ENCODE measurements at places on chromosomes 4 and X.

- peak; percentile 51 for DNase-seq
Measured at GRCh38 chr4:16264798-16265197, 38.5 kb upstream of the TAPT1 start.

GRCh38 chrX:138996268-138996667 is 284.8 kb upstream of the FGF13 start:
- no peak for DNase-seq

- peak; percentile 58 for DNase-seq
Measured at GRCh38 chr4:56976837-56977320, 527 bp downstream of the NOA1 start.

DNA sequence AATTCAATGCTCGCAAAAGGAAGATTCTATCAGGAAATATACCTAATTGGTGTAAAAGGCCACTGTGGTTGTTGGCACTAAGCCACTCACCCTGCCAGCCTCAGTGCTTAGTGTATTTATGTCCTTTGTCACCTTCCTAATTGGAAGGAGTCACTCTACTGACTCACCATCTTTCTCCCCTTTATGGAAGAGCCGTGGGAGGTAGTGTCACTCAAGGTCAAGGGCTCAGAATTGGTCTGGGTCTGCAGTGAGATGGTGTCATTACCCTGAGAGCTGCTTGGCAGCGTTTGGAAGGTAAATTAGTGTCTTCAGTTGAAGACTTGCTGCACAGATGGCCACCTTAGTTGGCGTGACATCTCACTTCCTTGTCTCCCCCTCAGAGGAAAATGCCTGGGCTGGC is 41.7 kb upstream of the CDKN2AIP start:
- peak; percentile 54 for DNase-seq

DNA sequence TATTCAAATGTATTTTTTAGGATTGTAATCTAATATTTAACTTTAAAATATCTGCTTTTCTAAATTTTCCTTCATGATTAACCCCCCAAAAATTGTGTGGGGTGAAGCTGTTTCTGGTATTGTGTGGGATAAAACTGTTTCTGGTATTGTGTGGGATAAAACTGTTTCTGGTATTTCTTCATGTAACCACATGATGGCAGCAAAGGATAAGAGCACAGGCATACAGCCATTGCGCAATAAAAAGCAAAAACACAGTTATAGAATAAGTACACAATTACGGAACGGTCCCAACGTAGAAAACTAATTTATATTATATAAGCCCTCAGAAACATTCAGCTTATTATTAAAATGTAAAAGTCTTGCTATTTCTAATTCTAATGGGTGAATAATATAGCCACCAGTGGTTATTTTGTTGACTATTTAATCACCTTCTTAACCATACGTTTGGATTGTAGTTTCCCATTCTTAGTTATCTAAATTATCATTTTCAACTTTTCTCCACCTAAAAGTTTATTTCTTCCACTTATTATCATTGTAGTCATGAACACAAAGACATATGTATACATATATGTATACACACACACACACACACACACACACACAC is 333.9 kb upstream of the FSTL5 start:
- peak; percentile 59 for DNase-seq

DNA sequence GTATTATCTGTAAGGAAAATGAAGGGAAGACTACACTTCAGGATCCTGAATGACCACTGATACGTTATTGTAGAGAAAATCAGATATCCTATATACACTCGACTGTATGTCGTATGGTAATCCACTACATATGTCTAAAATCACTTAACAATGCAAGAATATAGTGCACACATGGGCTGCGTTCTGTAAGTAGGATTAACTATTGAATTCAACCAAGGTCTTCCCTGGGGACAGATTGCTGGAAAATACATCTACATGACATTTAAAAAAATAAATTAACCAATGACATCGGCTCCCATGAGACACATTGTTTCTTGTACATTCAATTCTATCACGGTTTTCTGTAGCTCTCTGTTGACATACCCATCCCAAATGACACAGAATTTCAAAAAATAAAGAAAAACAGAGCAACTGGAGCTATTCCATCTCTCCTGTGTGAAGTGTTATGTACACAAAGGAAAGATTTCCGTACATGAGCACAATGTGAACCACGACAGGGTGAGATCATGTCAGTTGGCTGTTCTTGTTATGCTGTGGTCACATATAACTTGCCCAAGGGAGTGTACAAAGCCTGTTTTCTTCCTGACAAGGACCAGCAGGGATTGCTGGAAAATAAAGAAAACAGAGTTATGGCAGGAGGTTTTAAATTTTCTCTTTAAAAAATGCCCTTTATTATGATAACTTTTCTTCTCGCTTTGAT is 6.1 kb downstream of the ENOX2 start:
- DNase-seq = no peak

DNA sequence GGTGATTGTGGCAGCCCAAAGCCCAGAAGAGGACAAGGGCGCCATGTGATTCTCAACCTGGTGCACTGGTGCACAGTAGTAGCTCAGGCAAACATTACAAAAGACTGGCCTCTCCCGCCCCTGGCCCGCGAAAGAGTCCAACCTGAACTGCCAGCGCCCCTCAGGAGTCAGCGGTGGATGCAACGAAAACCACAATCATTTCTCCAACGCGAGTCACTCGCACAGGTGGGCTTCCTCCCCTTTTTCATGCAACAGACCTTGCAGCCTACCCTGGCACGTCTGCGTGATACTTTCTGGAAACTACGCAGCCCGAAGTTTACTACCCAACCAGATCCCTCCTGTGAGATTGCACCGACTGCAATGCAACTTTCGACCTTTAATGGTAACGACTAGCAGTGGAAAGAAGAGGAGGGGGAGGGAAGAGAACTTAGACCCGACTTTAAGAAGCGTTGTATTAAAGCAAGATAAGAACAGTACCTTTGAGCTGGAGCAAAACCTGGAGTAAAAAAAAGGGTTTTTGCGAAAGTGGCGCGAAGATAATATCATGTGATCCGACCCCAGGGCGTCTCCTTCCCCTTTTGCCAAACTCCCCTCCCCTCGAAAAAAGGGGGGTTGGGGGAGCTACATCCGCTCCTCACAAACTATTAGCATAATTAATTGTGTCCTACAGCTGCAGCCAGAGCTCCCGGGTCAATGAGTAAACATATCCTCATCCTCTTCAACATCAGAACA is 63.3 kb upstream of the CCDC160 start:
- DNase-seq = no peak
